ENCODE measurements at places on chromosomes 6 and 20.

- DNase-seq = no peak
These were observed 359.6 kb downstream of the RNF144B start for GRCh38 chr6:18746727-18747126.

DNA sequence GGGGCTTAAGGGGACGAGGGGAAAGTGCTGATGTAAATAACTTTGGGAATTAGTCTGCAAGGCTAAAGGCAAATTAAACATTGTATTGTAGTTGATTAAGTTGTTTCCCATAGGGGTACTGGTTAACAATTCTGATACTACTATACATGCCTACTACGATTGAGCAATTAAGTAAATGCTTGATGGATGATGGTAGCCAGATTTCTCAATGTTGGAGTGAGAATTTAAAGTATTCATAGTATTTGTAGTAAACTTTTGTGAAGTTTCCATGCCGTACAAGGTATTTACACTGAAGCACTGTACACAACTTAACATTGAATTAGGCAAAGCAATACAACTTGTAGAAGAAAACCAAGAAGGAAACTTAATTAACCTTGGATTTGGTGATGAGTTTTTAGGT, 852.3 kb downstream of the QKI start:
- DNase-seq = no peak

- DNase-seq = no peak
These were observed 1054.3 kb downstream of the EPHA7 start for GRCh38 chr6:92364948-92365541.

GRCh38 chr6:24513602-24514001, 18.8 kb downstream of the ALDH5A1 start:
- no peak for DNase-seq

DNA sequence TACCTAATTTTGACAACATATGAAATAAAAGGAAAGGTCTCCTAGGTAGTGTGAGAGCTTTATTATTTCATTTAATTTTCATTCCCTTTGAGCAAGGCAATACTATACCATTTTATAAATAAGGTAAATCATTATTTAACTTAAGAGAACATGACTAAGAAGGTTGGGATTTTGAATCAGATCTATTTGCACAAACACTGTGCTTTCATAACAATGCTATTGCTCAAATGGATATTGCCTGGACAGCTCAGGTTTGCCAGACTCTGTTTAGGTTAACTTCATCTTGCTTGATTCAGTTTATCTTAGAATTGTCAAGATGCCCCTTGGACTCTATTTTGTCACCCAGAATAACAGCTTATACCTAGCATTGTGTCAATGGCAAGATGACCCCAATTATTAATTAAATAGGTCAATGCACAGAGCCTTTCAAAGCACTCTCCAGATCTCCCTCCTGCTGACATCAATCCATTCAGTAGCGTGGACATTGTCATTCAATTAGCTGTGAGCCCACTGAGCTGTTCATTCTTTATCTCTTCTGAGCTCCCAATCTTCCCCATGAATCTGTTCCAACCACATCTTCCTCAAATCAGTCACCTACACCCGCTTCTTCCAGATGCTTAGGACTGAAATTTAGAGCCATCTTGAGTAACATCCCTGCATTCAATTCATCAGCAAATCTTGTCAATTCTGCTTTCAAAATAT, 42.1 kb upstream of the TMEM30A start:
- no peak for DNase-seq

DNA sequence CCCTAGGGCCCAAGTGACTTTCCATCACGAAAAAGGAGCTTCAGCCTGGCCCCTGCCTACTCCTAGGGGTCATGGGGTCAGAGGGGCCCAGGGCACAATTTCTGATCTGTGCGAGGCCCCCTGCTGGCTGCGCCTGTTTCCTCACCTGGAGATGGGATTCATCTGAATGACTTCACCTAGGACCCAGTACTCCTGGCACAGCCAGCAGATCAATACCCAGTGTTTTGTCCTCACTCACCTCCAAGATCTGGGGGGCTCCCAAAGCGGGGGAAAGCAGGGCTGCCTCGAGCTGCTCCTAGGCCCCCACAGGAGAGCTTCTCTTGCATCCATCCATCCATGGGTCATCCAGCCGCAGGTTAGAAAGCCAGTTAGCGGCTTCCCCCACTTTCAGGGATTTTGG, 33.8 kb downstream of the CD40 start:
- DNase-seq = no peak

All from posterior cingulate gyrus (tissue), 11 donors.